Lower leg skin (tissue), 4 donors: ENCODE measurements at places on chromosomes 16 and 17. TPM values are rescaled to one million over a fixed set of nuclear protein-coding genes. Genes with fewer than 3 reads are reported as not detected.
A peak's percentile ranks its signal among the peaks of the same experiment; 100 is the strongest.

- DNase-seq = peak; percentile 80
These were observed 50.5 kb upstream of the ZNF469 start for GRCh38 chr16:88331989-88332920.

GRCh38 chr16:23072084-23072599, 77.1 kb downstream of the USP31 start:
- peak; percentile 36 for DNase-seq

DNA sequence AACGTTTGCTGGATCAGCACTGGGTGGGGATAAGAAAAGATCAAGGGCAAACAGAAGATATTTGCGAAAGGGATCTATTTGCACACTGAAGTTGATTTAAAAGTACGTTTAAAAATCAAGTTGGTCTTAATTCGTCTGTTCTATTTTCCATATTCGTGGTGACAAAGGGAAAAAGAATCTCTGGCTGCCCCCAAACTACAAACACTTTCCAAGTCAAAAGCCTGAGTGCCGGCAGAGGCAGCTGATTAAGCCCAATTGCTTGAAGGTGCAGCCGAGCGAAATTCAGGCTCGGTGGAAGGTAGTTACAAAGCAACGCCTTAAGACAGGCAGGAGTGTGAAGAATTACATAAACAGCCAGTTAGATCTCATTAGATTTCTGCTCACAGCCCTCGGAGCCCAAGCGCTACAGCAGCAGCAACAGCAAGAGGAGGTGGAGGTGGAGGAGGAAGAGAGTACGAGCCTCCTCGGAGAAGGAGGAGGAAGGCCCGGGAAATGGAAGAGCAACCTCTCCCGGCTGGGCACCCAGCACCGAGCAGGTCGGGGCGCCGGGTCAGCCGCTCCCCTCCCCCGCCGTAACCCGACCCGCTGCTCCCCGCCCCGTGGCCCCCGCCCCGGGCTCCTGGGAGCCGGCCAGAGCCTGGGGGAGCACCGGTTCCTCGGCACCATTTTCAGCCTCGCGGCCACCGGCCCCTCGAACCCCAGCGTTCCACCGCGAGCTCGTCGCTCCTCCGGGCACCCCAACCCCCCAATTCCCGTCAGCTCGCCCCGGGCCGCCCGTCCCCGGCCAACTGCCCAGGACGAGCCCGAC, 890 bp downstream of the TOB1 start:
- DNase-seq = peak; percentile 92

DNA sequence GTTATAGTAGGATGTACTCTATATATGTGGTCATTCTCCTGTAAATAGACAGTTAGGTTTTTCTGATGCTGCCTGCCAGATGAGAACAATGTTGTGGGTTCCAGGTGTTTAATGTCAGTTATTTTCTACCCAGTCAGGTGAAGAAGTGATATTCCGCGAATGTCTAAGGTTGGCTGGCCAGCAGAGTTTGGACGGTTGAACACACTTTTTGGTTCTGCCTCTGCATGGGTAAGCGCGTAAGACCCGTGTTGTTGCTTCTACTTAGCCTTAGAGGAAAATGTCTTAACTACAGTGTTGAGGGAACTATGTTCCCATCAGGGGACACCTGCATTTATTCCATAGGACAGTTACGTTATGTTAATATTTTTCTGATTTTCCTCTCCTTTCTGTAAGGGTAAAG, 162.6 kb downstream of the MAP2K6 start:
- DNase-seq = no peak

GRCh38 chr16:55333684-55334083, 9.7 kb downstream of the IRX6 start:
- DNase-seq = no peak

The CFAP97D1 gene
- total RNA-seq = not detected

DNA sequence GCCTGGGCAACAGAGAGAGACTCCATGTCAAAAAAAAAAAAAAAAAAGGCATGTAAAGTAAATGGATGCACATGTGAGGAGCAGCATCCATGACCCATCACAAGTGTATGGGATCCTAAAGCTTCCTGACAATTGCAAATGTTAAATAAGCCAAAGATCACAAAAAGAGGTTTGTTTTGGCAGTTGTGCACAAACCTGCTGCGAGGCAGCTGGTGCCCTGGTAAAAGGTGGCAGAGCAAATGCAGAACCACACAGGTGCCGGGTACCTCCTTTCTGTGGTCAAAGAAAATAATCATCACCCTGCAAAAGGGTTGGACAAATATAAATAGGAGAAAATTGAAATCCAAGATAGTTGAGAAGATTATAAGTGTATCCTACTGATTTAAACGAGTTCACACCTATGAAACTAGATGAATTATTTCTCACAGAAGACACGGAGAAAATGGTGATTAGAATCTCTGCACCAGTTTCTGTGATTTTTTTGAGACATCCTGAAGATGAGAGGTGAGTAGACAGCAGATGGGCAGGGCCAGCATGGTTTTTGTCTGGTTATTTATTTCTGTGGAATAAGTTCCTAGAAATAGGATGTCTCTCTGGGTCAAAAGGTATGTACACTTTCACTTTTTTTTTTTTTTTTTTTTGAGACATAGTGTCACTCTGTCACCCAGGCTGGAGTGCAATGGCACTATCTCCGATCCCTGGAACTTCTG, 291.3 kb downstream of the CDH13 start:
- DNase-seq = no peak

- peak; percentile 88 for DNase-seq
These were observed 333 bp upstream of the NOG start for GRCh38 chr17:56593086-56593645.

DNA sequence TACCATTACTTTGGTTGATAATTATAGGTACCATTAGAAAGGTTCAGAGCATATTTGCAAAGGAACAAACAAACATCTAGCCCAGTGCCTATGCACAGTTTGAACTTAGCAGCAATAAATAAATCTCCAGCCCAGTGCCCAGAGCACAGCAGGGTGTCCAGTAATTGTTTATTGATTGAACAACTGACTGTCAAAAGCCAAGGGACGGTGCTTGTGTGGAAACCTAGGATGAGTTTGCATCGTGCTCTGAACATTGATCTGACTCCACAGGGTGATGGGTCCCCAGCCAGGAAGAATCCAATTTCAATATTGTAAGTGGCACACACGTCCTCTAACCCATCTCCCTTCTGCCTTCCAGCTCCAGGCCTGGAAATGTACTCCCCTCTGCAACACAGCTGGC, 625.5 kb upstream of the C16orf82 start:
- DNase-seq = no peak

DNA sequence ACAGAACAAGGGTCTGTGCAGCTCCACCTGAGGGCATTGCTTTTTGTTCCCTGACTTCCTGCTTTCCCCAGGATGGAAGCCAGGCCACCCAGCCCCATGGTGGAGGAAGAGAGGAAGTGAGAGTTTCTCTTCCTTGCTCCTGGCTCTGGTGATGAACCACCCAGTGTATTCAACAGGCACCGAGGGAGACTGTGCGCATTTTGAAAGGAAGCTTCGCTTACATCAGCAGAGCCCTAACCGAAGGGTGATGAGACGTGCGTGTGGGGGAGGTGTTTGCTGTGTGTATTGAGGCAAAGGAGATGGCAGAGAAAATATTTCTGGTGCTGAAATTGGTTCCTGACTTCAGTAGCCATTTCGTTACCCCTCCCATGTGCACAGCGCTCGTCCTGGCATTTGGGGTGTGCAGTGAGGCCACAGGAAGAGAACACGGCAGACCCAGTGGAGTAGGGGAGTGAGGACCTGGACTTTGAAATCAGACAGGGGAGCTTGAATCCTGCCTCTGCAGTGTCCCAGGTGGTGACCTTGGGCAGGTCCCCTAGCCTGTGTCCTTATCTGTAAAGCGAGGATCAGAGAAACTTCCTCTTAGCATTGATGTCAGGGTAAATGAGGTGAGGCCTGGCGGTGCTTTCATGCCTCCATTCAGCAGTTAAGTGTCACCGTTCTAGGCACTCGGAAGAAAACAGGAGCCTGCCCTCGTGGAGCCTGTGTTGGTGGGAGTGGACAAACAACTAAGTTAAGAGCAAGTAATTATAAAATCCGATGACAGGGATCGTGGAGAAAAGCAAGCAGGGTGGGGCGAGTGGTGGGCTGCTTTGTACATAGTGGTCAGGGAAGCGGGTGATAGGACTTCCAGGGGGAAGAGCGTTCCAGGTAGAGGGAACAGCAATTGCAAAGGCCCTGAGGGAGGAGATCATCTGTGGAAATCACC, 7.4 kb downstream of the CMIP start:
- DNase-seq = no peak

The IGF2BP1 gene
- not detected for total RNA-seq

DNA sequence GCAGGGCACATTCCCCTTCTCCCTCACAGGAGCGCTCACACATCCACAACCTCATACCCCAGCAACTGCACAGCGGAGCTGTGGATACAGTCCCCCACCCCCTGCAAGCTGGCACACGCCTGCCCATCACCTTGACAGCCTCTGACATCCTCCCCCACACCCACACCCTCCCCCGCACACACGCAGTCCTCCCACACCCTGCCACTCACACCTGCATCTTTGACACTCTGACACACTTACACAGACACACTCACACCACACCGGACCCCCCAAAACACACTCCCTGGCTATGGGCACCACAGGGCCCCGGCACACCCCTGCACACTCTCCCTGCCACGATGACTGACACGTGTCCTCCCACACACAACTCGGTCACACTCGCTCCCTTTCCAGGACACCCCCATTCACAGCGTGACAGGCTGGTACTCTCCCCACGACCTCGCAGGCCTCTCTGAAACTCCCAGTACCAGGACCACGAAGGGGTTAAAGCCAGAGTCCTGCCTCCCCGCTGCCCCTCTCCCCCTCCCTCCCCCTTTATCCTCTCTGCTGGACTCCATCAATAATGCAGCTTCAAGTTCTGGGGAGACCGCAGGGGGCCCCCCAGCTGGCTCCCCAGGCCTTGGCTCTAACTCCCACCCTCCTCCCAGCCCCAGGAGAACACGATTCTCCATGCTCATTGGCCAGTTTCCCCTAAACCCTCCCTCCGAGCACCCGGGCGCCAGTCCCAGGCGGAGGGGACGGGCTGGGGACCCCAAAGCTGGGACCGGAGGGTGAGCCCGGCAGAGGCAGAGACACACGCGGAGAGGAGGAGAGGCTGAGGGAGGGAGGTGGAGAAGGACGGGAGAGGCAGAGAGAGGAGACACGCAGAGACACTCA, at the start of gene PPP1R1B:
TSS of gene PPP1R1B (plus strand) at position 782 of the 876 bp plus-strand sequence. CDS start 441 bp downstream, outside the sequence.
- no peak for DNase-seq

GRCh38 chr17:29451121-29451742, 61.1 kb downstream of the TAOK1 start:
- DNase-seq = no peak

The SLC16A6 gene
- 5.8 TPM for total RNA-seq
